ENCODE measurements at places on chromosomes 7 and 10. TPM values are rescaled to one million over a fixed set of nuclear protein-coding genes. Genes with fewer than 3 reads are reported as not detected.

GRCh38 chr10:91511549-91512330 lies 101.6 kb downstream of the HECTD2 start:
- no peaks in the 10 kb centered on the region for H3K36me3 ChIP-seq
- no peak overlapping the region for H3K4me3 ChIP-seq
- H3K27ac ChIP-seq, result no peak overlapping the region
- H3K27me3 ChIP-seq, result no peaks in the 10 kb centered on the region

DNA sequence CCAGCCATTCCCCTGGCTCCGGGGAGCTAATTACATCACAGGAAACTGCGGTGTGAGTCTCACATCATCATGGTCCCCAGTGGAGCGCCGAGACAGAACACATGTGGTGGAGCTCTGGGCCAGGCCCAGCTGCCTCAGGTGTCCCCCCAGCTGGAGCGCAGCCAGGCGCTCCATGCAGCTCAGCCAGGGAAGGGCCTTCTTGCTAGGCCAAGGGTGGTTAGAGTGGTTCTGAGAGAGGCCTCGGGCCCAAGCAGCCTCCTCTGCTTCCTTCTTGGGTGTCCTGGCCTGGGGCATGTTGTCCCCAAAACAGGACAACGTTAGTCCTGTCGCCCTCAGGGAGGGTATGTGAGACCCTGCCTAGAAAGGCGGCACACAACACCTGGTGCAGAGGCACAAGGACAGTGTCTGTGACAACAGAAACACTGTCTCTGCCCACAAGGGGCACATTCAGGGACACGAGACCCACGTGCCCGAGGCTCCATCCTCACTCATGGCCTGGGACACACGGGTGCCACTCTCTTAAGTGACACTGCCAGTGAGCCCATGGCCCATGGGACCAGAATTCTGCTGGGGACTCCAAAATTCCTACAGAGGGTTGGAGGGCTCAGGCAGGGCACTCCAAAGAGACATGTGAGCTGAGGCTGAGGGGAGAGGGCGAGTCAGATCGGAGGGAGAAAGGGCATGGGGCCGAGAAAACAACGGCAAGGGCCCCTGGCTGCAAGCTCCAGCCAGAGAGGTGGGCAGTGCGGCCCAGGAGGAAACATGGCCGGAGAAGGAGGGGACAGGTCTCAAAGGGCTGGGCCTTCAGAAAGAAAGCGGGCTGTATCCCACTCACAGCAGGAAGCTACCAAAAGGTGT lies 37.0 kb upstream of the RET start:
- H3K36me3 ChIP-seq, result no peaks in the 10 kb centered on the region
- H3K27ac ChIP-seq, result no peak overlapping the region
- no peaks in the 10 kb centered on the region for H3K27me3 ChIP-seq
- H3K4me3 ChIP-seq, result no peak overlapping the region
- no peak for DNase-seq
- H3K4me1 ChIP-seq, result peaks cover 7% of the 10 kb centered on the region

GRCh38 chr10:117601716-117602115 lies 59.2 kb downstream of the EMX2 start:
- DNase-seq, result no peak
- H3K27ac ChIP-seq, result no peak overlapping the region
- H3K4me3 ChIP-seq, result no peak overlapping the region
- peaks cover 8% of the 10 kb centered on the region for H3K27me3 ChIP-seq

- H3K4me3 ChIP-seq, result peak overlapping the region; percentile 36
- H3K27ac ChIP-seq, result peak overlapping the region; percentile 74
- no peak for DNase-seq
- peaks cover 6% of the 10 kb centered on the region for H3K4me1 ChIP-seq
- H3K36me3 ChIP-seq, result no peaks in the 10 kb centered on the region
Measured at GRCh38 chr7:7761340-7761973, 43.0 kb upstream of the RPA3 start.

GRCh38 chr7:99270702-99271101 lies 1.9 kb upstream of the MYH16 start:
- H3K36me3 ChIP-seq, result no peaks in the 10 kb centered on the region
- no peaks in the 10 kb centered on the region for H3K27me3 ChIP-seq
- no peak for DNase-seq
- no peak overlapping the region for H3K27ac ChIP-seq

GRCh38 chr10:34960983-34961382 lies 129.2 kb downstream of the CUL2 start:
- no peaks in the 10 kb centered on the region for H3K4me1 ChIP-seq
- no peak overlapping the region for H3K27ac ChIP-seq
- no peak overlapping the region for H3K4me3 ChIP-seq
- no peaks in the 10 kb centered on the region for H3K36me3 ChIP-seq

DNA sequence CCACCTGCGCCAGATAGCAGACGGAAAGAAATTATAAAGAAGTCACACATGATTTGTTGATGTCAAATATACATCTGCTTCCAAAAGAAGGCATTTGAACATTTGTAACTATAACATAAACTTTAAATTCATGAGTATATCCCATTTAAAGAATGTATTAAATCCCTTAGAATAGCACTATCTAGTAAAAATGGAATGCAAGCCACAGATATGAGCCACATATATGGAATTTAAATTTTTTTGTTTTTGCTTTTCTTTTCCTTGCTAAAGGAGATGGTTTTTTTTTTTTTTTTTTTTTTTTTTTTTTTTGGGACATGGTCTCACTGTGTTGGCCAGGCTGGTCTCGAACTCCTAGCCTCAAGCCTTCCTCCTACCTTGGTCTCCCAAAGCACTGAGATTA lies 730.8 kb downstream of the PHTF2 start:
- DNase-seq, result no peak
- H3K27ac ChIP-seq, result no peak overlapping the region
- H3K36me3 ChIP-seq, result no peaks in the 10 kb centered on the region
- no peak overlapping the region for H3K4me3 ChIP-seq
- H3K4me1 ChIP-seq, result no peaks in the 10 kb centered on the region

DNA sequence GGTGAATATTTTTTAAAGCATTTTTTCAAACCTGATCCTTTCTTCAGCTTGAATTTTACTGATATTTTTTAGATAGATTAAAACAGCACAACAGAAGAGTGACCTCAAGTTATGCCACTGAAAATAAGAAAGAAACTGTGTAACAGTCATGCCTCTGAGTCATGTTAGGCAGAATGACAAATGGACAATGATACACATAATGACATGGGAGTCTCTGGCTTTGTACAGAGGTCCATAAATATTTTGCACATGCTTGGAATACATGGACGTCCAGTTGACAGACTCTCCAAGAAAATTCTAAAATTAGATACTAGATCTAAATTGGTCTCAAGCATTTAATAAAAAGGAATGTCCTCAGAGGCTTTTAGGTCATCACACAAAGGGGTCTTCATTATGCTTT lies 21.9 kb upstream of the SEMA3A start:
- H3K4me1 ChIP-seq, result no peaks in the 10 kb centered on the region
- no peaks in the 10 kb centered on the region for H3K27me3 ChIP-seq
- H3K36me3 ChIP-seq, result no peaks in the 10 kb centered on the region
- H3K4me3 ChIP-seq, result no peak overlapping the region

DNA sequence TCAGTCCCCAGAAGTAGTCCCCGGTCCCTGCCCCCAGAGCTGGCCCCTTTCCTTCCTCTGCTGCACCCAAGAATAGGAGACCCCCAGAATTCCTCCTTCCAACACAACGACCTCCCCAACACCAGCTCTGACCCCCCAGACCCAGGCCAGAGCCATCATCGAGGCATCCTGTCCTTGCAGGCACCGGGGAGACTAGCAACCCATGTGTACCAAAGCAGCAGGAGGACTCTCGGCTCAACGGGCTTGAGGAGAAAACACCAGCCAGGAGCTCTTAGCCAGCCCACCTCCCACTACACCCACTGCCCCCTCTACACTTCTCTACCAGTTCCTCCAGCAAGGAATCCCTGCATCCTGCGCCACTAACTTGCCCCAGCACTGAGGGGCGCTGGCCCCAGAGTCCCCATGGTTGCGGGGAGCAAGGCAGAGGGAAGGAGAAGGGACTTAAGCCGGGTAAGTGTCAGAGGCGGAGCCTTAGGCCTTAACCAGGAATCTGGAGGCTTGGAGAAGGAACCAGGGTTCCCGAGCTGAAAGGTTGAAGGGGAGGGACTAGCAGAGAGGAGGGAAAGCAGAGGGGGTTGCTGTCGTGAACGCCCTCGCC lies 3.9 kb downstream of the GRID1 start:
- no peaks in the 10 kb centered on the region for H3K36me3 ChIP-seq
- H3K27me3 ChIP-seq, result peaks cover 58% of the 10 kb centered on the region
- DNase-seq, result peak; percentile 4

DNA sequence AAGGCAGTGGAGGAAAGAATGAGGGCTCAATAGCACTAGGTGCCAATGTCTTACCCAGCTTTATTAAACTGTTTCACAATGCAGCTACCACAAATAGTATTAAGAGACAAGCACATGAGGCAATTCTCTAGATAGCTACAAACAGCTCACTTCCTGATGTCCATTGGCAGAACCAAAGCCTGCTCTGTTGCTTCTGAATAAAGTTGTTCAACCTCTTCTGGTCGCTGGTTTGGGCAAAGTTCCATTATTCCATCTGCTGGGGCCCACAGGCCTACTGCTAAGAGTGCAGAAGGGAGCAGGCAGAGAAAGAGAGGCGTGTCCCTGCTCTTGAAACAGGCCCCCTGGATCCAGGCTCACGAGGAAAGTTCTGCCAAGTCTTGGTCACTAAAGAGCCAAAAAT lies 173.9 kb downstream of the ZNF438 start:
- H3K4me1 ChIP-seq, result peaks cover 7% of the 10 kb centered on the region
- H3K27ac ChIP-seq, result peak overlapping the region; percentile 28

DNA sequence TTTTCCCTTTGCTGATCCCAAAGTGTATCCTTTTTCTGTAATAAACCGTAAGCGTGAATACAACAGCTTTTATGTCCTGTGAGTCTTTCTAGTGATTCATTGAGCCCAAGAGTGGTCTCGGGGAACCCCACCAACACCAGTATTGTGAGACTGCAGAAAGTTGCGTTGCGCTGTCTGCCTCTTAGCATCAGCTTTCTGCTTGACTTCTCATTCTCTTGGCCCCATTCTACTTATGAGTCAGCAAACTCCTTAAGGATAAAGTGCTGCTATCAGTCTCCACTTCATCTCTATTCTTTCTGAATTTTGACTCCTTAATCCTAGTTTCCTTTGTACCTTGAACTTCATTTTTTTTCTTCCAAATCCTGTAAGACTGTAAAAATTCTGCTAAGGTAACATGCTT lies 184.3 kb upstream of the MBL2 start:
- H3K4me3 ChIP-seq, result no peak overlapping the region
- H3K27ac ChIP-seq, result no peak overlapping the region

- H3K27ac ChIP-seq, result peak overlapping the region; percentile 61
- H3K27me3 ChIP-seq, result peaks cover 9% of the 10 kb centered on the region
- peaks cover 8% of the 10 kb centered on the region for H3K4me1 ChIP-seq
- no peaks in the 10 kb centered on the region for H3K36me3 ChIP-seq
- no peak overlapping the region for H3K4me3 ChIP-seq
Measured at GRCh38 chr7:140404565-140405065, 757 bp downstream of the RAB19 start.

ADRA2A gene
- total RNA-seq, result 16.2 TPM

GARIN1A gene
- total RNA-seq, result not detected

- peaks cover 12% of the 10 kb centered on the region for H3K36me3 ChIP-seq
- no peak overlapping the region for H3K27ac ChIP-seq
- no peak overlapping the region for H3K4me3 ChIP-seq
Measured at GRCh38 chr10:27188897-27189296, 33.7 kb downstream of the MASTL start.

- no peak overlapping the region for H3K27ac ChIP-seq
- no peak overlapping the region for H3K4me3 ChIP-seq
- H3K4me1 ChIP-seq, result peaks cover 13% of the 10 kb centered on the region
- no peak for DNase-seq
- H3K27me3 ChIP-seq, result no peaks in the 10 kb centered on the region
- no peaks in the 10 kb centered on the region for H3K36me3 ChIP-seq
Measured at GRCh38 chr10:72295330-72295910, 21.7 kb downstream of the DDIT4 start.

IFIT1B gene
- total RNA-seq, result not detected

JCAD gene
- 13.0 TPM for total RNA-seq

GRCh38 chr7:23161482-23161881 lies 20.4 kb upstream of the NUP42 start:
- H3K4me3 ChIP-seq, result no peak overlapping the region
- H3K36me3 ChIP-seq, result no peaks in the 10 kb centered on the region
- H3K27me3 ChIP-seq, result no peaks in the 10 kb centered on the region
- H3K4me1 ChIP-seq, result no peaks in the 10 kb centered on the region

DNA sequence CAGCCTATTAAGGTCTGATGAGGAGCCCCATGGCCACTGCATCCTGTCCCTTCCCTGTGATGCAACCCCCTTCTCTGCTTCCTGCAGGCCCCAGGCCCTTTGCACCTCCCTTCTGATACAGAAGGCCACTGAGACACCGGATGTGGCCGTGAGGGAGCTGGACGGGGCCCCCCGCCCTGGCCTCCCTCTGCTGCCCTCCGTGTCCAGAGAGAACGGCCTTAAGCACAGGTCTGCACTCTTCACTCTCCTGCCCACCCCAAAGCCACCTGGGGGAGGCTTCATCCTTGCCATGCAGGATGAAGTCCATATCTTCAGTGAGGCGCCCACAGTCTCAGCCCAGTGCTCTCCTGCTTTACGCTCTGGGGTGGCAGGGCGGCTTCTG lies 86.9 kb upstream of the GNA12 start:
- H3K27ac ChIP-seq, result no peak overlapping the region
- no peak overlapping the region for H3K4me3 ChIP-seq
- no peaks in the 10 kb centered on the region for H3K4me1 ChIP-seq
- DNase-seq, result no peak
- peaks cover 5% of the 10 kb centered on the region for H3K27me3 ChIP-seq
- no peaks in the 10 kb centered on the region for H3K36me3 ChIP-seq

- H3K36me3 ChIP-seq, result no peaks in the 10 kb centered on the region
- no peak for DNase-seq
- H3K27me3 ChIP-seq, result no peaks in the 10 kb centered on the region
- no peak overlapping the region for H3K27ac ChIP-seq
Measured at GRCh38 chr10:128306966-128307365, 180.7 kb upstream of the MKI67 start.

TRPV5 gene
- not detected for total RNA-seq

- H3K27me3 ChIP-seq, result no peaks in the 10 kb centered on the region
- peaks cover 38% of the 10 kb centered on the region for H3K4me1 ChIP-seq
- H3K36me3 ChIP-seq, result no peaks in the 10 kb centered on the region
- H3K4me3 ChIP-seq, result no peak overlapping the region
Measured at GRCh38 chr7:138478499-138478908, 18.4 kb downstream of the TRIM24 start.

DNA sequence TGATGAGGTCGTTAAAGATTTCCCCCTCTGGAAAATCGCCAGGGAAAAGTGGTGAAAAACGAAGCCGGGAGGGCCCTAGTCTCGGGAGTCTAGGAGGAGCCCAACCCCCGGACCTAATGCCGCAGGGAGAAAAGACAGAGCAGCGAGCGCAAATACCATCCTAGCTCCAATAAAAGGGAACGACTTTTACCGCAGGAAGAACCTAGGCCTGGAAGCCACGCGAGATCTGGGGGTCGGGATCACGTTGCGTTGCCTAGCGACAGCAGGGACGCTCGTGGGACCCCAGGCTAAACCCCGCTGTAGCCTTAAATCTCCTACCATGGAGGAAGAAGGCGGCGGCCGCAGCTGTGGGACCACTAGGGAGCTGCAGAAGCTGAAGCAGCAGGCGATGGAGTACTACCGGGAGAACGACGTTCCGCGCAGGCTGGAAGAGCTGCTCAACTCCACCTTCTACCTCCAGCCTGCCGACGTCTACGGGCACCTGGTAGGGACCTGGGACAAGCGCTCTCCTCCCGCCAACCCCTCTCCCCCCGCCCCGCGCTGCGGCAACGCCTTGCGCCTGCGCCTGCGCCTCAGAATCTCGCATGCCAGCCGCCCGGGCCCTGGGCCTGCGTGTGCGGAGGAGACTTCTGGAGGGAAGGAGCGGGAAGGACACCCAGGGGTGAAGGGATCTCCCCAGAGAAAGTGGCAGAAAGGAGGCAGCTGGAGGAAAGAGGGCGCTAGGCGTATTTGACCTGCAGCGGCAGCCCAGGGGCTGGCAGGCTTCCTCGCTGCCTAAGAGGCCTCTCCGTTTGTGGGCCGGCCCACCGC lies at the start of gene ENO4:
Gene ENO4, plus strand, starts transcription at position 252 of the 810 bp plus-strand sequence. Its CDS starts 68 bp downstream, at position 320.
- H3K27me3 ChIP-seq, result peaks cover 8% of the 10 kb centered on the region
- H3K4me3 ChIP-seq, result peak within 1 kb of the TSS; percentile 48
- H3K4me1 ChIP-seq, result peaks cover 5% of the 10 kb centered on the region
- peak within 1 kb of the TSS; percentile 72 for H3K27ac ChIP-seq
- peak; percentile 85 for DNase-seq
- H3K36me3 ChIP-seq, result no peaks in the 10 kb centered on the region
